ENCODE measurements at places on chromosomes 7 and 10.

DNA sequence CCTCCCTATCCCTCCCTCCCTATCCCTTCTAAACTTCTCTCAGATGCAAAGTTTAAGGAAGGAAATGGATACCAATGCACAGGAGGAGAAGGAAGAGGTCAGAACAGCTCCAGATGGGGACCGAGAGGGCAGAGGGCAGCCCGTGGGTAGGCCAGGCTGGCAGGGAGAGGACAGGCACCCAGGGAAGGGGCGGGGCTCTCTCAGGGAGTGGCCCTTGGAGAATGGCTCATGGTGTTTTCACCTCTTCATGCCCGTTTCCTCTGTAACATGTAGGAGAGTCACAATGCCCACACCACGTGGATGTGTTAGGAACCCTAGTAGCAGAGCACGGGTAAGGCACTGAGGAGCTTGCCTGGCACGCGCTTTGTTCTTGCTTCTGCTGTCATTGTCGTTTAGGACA, 264.5 kb downstream of the CELF2 start:
- no peak for DNase-seq

DNA sequence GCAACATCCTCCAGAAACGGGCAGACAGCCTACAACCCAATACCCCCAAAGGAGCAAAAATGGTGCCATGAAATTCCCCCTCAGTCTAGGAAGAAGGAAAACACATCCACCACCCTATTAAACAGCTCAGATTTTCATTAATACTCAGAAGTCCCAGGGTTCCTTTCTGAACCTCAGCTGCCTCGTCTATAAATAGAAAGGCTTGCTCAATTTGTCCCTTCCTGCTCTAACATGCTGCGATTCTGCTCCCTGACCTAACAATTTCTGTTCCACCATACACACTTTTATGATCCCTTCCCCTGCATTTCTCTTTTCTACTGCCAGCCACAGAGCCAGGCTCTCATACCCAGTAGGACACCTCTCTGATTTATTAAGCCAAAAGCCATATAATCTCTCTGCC, 68.1 kb downstream of the MTERF1 start:
- no peak for DNase-seq

DNA sequence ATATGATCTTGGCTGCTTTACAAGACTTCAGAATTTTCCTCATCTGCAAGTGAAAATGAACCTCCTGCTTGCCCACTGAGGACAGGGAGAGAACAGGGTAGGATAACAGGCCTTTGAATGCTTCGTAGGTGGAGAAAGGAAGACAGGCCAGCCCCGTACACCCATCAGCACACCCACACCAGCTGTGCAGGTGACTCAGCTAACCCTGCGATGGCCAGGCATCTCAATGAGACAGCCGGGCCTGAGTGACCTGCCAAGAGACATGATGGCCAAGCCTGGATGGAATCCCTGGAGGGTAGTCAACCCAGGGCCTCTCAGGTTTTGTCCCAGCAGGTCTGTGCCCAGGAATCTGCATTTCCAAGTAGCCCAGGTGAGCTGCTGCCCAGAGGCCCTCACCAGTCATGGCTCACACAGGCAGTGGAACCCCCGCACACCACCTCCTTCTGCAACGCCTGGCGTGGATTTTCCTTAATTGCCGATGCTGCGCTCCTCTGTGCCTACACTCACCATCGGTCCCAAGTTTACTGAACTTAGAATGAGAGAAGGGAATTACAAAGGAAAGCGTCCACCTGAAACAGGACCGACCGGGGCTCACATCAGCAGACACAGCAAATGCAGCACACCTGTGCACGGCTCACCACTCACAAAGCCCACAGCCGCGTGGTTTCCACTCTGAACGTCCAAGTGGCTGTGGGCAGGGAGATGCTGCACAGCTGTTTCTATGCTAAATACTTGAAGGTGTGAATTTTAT, 163.7 kb downstream of the DIP2C start:
- no peak for DNase-seq

GRCh38 chr10:43411536-43411935, 2.5 kb upstream of the HNRNPF start:
- no peak for DNase-seq

- DNase-seq, result no peak
Measured at GRCh38 chr7:73880755-73881328, 19.9 kb downstream of the TMEM270 start.
